Stomach (tissue), 19 donors: ENCODE measurements at places on chromosomes 6 and 20. TPM values are rescaled to one million over a fixed set of nuclear protein-coding genes. Genes with fewer than 3 reads are reported as not detected.

PSORS1C2 gene
- total RNA-seq: 0.73 TPM

- DNase-seq: no peak
Measured at GRCh38 chr6:50076431-50076830, 26.7 kb upstream of the DEFB112 start.

- DNase-seq: no peak
Measured at GRCh38 chr6:170212956-170213636, 77.8 kb downstream of the DLL1 start.

ARFRP1 gene
- total RNA-seq: 35.8 TPM

DNA sequence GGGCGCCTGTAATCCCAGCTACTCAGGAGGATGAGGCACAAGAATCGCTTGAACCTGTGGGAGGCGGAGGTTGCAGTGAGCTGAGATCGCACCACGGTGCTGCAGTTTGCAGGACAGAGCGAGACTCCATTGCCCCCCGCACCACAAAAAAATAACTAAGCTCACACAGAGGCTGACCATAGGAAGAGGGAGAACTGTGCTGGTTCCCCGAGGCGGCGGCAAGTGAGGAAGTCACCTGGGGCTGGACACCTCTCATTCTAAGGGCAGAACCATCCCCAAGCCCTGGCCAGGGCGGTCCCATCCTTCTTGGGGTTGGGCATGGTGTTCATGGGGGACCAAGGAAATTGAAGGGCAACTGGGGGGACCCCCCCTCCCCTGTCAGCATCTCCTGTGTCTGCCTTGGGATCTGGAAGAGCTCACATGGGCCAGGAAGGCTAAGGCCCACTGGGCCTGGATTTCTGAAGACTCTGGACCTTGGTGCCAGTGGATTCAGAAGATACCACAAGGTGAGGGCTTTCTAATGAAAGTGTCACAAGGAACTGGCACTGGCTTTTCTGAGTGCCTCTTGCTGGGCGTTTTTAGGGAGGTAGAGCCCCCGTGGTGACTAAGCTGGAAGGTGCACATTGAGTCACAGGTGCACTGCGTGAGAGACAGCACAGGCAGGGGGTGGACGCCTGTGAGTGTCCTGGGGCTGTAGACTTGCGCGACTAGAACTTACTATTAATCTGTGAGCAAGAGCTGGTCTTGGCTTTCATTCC lies 11.5 kb downstream of the IRF4 start:
- no peak for DNase-seq

GRCh38 chr6:107345393-107345792 lies 114.0 kb downstream of the PDSS2 start:
- DNase-seq: no peak

DNA sequence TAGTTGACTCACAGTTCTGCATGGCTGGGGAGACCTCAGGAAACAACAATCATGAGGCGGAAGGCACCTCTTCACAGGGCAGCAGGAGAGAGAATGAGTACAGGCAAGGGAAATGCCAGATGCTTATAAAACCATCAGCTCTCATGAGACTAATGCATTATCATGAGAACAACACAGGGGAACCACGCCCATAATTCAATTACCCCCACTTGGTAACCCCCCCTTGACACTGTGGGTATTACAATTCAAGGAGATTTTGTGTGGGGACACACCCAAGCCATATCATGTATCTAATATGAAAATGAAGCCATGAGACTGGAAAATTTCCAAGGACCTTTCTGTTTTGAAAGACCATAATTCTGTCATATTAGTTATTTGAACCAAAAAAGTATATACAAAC lies 342.4 kb upstream of the PLCB4 start:
- no peak for DNase-seq

- no peak for DNase-seq
Measured at GRCh38 chr6:150251566-150252186, 108.8 kb downstream of the PPP1R14C start.

DNA sequence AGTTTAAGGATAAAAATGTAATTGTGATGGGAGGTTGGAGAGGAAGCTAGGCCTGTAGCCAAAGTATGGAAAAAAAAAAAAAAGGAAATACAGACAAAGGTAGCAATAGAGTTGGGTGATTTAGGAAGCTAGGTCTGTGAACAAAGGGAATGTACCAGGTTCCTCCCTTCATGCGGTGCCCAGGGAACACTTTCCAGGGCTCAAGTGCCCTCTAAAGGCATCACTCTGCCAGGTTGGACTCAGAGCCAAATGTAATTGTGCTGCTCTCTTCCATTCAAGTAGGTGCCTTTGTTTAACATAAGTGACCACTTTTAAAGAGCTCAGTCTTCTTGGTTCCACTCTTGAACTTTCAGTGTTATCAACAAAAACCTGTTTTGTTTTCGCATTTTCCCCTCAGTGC lies 159.7 kb upstream of the AHI1 start:
- DNase-seq: no peak

ENPP4 gene
- 24.6 TPM for total RNA-seq

- no peak for DNase-seq
Measured at GRCh38 chr20:56922497-56922896, 293.4 kb downstream of the TFAP2C start.

DNA sequence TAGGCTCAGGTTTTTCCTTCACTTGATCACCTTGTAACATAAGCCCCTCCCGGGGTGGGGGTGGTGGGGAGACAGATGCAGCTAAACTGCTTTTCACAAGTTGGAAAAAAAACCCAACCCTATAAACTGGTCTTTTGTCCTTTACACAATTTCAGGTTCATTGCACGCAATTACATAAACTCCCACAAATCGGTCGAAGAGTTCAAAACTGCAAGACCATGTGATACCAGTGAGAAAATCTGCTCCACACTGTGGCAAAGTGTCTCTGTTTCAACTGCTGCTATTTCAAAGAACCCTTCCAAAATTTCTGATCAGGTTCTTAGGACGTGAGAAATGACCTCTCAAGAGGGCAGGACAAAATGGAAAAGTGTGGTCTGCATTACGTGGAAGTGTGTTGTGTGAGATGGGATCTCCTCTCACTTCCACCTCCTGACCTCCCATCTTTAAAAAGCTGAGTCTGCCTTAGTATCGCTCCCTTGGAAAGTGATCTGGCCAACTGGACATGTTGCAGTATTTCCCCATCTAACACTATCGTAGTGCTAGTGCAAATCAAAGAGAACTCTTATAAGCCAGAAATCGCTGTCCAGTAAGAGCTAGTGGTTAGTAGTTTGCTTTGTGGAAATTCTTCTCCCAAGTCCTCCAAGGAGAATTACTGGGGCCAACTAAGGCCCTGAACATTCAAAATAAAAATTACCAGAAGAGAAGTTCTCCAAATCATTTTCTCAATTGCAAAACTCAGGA lies 60.1 kb downstream of the PRND start:
- no peak for DNase-seq

MOG gene
- not detected for total RNA-seq

COL9A1 gene
- not detected for total RNA-seq

TFEB gene
- 7.2 TPM for total RNA-seq

DNA sequence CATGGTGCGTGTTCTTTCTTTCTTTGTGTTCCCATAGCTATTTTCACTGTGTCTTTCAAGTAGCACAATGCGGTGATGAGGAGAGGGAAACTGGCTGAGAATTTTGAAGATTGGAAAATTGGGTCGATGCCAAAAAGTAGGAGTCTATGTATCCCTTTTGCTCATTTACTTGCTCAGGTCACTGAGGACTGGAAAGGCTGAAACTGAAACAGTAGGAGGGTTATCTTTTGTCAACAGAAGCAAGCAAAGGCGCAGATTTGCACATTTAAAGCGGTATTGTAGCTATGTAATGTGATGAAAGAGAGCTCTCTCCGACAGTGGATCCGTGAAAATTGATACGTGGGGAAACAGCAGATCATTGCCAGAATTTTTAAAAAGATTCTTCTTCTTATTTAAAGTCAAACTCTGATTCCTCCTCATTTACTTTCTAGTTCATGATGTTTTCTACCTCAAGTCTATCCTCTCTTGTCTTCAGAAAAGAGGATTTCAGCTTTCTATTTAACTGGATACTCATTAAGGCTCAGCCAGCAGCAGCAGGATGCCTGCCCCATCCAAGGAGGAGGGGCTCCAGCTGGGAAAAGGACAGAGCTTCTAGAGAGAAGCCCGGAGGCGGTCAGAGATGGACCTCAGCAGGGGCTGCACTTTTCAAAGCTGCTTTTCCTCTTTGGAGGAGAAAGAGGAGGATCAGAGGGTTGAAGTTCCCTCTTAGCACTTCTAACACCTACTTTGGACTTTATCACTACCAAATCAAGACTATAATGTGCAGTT lies 15.9 kb upstream of the FYN start:
- peak; percentile 74 for DNase-seq

BANF2 gene
- total RNA-seq: not detected

DNA sequence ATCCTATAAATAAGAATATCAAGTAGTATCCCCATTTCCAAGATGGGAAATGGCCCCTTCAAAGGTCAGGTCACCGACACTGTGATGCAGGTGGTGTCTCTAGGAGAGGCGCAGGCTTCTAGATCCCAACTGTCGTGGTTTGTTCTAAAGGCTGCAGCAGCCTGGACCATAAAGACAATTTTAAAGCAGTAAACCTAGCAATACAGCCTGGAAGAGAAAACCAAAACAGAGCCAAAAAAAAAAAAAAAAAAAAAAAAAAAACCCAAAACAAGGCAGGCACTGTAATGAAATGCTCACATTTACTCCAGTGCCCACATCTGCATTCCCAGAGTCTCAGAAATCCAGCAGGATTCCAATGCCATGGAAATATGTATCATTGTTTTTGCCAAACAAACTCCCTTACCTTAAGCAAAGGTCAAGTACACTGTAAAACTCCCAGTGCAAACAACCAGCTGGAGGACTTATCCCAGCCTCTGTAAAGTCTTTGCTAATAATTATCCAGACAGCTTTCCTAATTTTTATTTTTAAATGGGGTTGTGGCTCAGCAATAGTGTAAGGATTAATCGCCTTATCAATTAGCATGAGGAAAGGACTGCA lies 98.2 kb downstream of the PSMG4 start:
- peak; percentile 79 for DNase-seq

DNA sequence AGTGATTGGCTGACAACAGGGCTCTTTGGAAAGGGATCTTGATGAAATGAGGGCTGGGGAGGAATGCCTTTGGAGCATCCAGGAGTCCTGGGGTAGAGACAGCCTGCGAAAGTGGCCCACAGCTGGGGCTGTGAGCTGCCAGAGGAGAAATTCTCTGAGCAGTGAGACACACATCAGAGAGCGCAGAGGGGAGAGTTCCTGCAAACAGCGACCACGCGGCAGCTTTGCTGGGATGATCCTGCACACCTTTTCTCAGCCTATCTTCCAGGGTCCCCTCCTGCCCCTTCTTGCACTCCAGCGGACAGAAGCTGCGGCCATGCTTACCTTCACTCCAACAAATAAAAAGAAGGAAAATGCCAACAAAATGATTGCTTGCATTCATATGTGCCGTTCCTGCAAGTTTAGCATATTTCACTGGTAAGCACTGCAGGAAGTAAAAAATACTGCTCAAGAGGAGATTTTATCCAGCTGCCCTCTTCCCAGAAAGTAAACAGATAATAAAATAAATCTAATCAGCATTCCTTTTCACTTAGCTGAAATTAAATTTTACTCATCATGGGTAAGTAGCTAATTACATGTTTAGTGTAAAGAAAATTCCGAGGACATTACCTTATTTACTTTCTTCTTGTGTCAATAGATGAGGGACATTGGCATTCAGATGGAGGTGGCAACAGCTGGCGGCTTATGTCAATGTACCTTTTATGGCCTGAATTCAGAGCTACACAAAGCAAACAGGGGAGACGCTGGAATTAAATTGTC lies 339.9 kb upstream of the ARID1B start:
- no peak for DNase-seq

GRCh38 chr6:121352941-121353340 lies 18.7 kb upstream of the TBC1D32 start:
- no peak for DNase-seq

NOX3 gene
- total RNA-seq: not detected

C6orf52 gene
- total RNA-seq: not detected

ZBTB46 gene
- total RNA-seq: 3.1 TPM

- DNase-seq: no peak
Measured at GRCh38 chr6:151289399-151290007, 49.7 kb downstream of the AKAP12 start.

- no peak for DNase-seq
Measured at GRCh38 chr20:12581644-12582289, 427.0 kb upstream of the SPTLC3 start.

DNA sequence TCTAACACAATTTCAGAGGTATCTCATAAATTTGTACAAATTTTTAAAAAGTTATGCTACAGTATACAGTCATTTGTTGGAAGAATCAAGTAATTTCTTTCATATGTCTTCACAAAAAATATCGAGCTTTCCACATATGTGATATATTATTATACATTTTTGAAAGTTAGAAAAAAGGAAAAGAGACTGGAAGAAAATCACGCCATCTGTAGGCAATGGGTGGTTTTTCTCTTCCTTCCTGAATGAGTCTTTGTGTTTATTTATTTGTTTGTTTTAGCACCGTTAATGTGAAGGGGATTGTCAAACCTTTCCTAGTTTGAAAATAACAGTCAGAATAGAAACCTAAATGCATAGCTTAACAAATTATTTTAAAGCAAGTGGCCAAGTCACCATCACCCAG lies 130.6 kb downstream of the SYNDIG1 start:
- DNase-seq: no peak

SPTLC3 gene
- 10.5 TPM for total RNA-seq

ARMC12 gene
- total RNA-seq: not detected

DNA sequence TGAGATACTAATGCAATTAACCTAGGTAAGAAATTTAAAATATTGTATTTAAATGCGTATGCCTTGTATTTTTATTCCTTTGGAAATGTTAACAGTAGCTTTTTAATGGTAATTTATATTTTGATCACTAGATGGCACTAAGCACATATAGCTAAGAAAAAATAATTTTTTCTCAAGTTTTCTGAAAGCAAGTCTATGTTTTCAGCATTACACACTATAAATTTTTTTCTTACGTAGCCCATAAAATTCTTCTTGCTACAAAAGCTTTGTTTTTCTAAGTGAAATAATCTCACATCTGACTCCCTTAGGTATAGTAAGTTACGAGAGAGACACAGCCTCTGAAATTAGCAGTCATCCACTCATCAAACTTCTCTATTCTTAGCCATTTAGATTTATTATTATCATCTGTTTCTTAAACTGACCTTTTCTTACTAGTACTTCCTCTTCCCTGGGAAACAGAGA lies 35.7 kb downstream of the TSPYL4 start:
- no peak for DNase-seq

- DNase-seq: peak; percentile 70
Measured at GRCh38 chr20:8431538-8432434, 299.7 kb downstream of the PLCB1 start.

TREM2 gene
- not detected for total RNA-seq

SYNE1 gene
- total RNA-seq: 167 TPM

NCOA3 gene
- total RNA-seq: 60.8 TPM

GRCh38 chr6:83270971-83271719 lies 78.0 kb downstream of the RWDD2A start:
- DNase-seq: no peak

- peak; percentile 64 for DNase-seq
Measured at GRCh38 chr6:37699138-37699766, 1.6 kb upstream of the MDGA1 start.
